ENCODE measurements at places on chromosomes 16 and 17.
A peak's percentile ranks its signal among the peaks of the same experiment; 100 is the strongest.

DNA sequence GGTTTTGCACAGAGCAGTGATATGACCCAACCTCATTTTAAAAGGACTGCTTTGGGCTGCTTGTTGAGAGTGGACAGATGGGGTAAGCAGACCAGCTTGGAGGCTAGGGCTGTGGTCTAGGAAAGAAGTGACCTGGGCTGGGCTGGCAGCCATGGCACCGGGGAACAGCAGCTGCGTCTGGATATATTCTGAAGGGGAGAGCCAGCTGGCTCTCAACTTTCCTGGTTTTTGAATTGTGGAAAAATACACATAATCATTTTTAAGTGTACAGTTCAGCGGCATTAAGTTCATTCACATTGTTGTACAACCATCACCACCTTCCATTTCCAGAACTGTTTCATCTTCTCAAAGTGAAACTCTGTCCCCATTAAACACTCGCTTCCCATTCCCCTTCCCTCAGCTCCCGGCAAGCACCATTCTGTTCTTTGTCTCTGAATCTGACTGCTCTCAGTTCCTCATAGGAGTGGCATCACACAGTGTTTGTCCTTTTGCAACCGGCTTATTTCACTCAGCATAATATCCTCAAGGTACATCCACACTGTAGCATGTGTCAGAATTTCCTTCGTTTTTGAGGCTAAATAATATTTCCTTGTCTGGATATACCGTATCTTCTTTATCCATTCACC, 113.2 kb downstream of the SPECC1 start:
- no peak for DNase-seq

DNA sequence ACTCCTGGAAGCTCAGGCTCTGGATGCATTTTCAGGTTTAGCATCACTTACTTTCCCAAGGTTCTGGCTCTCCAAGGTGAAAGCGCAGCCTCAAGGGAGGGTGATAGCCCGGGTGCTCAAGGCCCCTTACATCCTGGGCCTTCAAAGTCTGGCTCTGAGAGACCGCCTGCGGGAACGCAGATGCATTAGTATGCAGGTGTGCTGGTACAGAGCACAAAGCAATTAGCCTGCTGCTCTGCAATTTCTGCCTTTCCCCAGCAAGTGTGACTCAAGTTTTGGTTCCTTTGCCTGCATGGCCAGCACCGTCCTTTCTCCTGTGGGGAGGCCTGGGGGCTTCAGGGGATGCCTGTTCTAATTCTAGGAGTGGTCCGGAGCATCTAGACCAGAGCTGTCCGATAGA, 116.2 kb downstream of the AATF start:
- no peak for DNase-seq

- no peak for DNase-seq
Observed at GRCh38 chr17:79485419-79485985, 125.3 kb downstream of the RBFOX3 start.

DNA sequence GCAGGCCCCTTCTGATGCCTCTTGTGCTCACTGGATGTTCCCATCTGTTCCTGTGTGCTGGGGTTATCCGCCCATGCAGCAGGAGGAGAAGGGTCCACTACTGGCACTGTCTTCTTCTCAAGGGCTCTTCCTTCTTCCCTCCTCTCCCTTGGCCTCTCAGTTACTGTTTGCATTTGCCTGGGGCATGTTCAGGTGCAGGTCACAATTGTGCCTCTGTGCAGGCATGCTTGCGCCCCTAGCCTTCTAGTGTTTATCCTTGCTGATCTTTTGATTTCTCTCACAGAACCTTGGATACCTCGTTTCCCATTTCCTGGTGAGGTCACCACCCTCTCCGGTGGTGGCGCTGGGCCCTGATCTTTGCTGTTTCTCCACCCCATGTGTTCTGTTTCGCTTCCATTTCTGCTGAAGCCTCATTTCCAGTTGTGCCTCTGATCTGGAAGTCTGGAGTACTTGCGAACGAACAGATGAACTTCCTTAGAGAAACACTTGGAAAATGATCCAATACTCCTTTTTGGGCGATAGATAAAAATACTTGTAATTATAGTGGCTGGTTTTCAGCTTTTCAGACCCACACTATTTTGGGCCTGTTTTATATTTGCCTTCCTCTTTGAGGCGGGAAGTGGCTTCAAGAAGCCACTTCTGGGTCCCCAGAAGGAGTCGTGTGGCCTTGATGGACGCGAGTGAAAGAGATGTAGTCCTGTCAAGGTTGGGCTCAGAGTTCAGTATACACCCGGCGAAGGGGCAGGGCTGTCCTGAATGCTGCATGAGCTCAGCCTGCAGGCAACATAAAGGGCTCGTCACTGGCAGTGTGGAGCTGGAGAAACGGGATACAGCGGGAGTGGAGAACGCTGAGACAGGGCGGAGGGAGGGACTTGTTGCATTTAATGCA, 312.9 kb downstream of the SNX29 start:
- no peak for DNase-seq

DNA sequence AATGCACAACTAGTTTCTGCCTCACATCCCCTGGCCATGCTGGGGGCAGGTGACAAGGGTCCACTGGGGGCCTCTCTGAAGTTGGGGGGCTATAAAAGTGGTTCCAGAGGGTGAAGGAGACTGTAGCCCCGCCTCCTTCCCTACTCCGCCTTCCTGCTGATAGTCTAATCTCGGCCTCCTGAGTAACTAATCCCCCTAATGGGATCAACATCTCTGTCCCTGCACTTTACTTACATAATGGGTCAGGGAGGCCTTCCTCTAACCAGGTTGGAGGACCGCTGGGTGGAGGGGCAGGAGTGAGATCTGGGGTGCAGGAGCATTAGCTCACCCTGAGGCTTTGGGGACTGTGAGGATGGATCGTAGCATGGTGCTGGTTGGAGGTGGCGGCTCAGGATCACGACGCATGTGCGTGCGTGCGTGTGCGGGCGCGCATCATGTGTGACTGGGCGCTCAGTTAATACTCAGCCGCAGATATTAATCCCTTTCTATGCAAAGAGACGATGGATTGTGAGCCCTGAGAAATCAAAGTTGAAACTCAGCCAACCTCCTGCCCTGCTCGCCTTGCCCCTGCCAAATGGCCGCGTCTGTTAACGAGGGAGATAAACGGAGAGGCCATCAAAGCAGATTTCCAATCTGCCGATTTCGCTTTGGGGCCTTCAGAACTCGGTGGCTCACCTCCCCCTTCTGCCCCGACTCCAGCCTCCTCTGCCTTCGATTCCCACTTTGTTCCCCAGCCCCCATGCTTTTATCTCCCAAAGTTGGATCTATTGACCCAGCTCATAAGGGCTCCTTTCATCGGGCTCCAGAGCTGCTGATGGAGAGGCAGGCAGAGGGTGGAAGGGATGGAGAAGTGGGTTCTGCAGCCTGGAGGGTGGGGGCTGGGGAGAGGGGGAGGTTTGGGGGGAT, 107.3 kb downstream of the SDK2 start:
- DNase-seq = no peak

DNA sequence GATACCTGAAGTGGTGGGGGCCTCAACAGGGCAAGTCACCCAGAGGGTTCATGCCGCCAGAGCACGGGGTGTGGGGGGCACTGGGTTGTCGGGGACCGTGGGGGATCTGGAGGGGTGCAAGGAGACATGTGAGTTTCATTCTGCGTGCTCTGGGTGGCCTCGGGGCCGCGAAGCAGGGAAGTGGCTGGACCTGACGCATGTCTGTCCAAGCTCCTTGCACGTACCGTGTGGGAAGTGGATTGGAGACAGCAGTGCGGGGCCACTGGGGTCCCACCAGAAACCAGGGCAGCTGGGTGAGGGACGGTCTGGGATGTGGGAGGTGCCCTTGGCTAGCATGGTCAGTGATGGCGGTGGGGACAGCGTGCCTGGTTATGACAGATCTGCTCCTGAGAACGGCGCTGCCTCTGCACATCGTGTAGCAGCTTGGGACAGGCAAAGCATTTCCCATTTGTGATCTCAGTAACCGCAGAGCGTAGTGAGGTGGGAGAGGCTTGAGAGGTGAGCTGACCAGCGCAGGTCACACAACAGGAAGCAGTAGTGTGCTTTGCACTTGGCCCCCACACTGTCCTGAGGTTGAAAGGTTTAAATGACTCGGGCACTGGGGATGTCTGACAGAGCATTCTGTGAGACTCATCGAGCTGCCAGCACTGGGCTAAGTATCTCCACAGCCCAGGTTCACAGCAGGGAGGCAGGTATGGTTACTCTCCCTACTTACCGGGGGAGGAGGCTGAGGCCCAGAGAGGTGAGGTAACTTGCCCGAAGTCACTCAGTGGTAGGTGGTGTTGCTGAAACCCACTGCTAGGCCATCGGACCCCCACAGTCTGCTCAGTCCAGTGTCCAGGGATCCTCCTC, 114.4 kb downstream of the SOCS1 start:
- DNase-seq = no peak

GRCh38 chr17:62641153-62641552, 13.7 kb downstream of the MRC2 start:
- DNase-seq = no peak

DNA sequence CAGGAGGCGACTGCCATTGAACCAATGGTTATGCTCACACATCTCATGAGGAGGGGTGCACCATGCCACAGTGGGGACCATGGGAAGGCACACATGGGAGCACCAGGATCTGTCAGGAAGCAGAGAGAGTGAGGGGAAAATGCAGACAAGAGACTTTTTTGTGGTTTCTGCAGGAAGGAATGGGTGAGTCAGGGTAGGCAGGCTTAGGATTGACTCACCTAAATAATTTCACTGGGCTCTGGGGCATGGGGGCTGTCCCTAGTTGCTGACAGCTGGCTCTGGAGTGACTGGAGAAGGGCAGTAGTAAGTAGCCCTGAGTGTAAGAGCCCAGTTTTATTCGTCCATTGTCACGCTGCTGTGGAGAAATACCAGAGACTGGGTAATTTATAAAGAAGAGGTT, 202.4 kb downstream of the AXIN2 start:
- DNase-seq = peak; percentile 58

DNA sequence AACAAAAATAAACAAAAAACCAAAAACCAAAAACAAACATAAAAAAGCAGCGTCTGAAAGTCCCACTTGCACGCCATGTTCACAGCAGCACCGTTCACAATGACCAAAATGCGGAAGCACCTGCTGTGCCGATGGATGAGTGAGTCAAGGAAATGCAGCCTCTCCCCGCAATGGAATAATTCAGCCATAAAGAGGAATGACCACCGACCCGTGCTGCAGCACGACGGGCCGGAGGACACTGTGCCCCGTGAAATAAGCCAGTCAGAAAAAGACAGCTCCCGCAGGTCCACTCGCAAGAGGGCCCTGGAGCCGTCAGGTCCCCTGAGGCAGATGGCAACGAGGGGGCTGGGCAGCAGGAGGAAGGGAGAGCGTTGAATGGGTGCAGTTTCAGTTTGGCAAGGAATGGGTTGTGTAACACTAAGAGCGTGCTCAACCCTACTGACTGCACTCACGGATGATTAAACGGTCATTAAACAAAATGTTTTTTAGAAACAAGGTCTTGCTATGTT, 5.1 kb downstream of the CLCN7 start:
- DNase-seq = no peak

- no peak for DNase-seq
Observed at GRCh38 chr17:19415311-19415710, 4.3 kb downstream of the RNF112 start.

- DNase-seq = no peak
Observed at GRCh38 chr16:800834-801511, 439 bp upstream of the GNG13 start.

GRCh38 chr16:88007321-88007731, 56.1 kb downstream of the BANP start:
- DNase-seq = no peak

DNA sequence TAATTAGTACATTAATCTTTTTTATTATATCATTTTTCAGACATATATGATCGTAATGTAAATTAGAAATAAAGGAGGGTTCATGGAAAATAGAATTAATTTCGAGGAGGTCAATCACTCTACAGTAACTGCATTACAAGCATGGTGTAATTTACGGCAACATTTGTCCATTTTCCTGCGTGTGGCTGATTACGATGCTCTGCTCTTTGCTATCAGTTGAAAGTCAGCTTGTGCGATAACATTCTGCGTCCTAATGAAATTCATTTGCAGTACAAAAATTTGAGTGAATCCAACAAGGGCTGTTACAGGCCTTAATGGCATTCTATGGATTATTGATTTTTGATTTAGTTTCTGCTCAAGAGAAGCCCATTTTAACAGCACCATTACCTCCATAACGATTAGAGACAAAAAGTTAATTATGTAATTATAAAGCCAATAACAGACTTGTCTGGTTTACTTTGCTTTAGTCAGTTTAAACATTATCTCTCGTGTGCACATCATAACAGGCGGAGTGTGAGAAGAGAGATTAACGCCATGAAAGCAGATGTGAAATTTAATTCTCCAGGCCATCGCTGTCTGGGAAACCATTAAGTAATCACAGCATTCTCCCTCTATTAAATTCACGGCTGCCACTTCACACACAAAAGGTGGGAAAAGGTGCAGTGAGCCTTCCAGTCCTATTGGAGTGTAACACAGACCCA, 256.4 kb upstream of the IRX3 start:
- DNase-seq = no peak

DNA sequence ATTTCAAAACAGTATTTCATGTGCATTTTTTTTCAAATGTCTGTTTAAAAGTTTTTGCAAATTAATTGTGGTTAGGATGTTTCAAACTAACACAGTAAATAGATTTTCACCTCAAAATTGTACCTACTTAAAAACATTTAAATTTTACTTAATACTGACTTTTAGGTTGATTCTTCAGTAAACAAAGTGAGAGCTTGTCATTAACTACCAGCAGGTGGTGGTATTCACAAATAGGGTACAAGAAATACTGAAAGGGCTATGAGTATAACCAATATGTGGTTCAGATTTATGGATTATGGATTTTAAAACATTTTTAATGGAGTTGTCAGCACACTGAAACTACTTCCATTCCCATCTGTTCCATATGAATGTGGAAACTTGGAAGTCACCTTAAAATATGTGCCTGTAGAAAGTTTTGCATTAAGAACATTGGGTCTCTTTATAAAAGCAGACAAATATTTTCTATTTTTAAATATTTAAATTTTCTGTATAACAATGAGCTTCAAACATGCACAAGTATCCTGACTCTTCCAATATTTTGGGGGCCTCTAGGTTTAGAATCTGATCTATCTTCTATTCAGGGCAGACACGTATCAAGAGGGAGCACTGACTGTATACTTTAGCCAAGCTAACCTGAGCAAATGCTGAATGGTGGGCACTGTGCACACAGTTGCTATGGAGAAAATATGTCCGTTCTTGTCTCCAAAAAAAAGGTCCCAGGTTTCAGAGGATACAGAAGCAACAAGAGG, 155.6 kb downstream of the SNX11 start:
- DNase-seq = no peak

DNA sequence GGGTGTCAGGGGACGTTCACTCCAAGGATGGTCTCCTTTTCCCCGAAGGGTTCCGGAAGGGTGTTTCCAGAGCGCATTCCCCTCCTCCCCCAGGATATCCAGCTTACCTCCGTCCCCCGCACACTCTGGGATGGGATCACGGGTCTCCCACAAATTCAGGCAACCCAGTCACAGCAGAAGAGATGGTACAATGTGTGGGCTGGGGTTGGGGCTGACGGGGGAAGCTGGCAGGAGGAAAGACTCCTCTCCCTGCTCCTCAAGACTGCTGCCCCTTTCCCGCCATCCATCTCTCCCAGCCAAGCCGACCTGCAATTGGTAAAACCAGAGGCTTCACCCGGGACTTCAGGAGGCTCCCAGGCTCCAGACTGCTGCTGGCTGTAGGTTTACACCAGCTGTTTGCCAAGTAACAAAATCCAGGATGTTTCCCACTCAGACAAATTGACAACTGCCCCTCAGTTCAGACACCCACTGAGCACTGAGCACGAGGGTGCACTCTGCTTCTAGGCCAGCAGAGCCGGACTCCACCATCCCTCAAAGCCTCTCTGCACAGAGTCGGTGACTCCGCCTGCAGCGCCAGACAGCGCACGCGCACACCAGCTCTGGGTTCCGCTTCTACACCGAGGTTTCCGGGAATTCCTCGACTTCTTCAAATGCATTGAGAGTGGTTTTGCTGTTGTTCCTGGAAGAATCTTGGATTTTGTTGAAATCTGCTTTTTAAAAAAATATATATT, 37.7 kb downstream of the ASPA start:
- DNase-seq = no peak

Measured in GM04504 (cell line).